Fibroblast of the conjunctiva (primary cell): ENCODE measurements at places on chromosomes 3 and 15.

DNA sequence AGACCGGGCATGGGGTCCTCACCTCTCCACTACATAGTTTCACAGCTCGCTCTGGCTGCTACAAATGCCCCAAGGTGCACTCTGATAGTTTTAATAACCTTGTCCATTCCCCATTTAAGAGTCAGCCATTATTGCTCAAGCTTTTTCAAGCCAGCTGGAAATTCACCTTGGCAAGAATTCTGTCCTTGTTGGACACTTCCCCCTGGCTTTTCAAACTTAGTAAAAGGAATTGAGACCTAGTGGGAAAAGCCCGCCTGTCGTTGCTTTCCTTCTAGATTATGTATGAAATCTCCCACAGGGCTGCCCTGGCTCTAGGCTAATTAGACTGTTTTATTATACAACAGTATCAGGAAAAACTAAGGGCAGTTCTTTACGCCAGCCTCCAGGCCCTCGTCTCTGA lies 293.7 kb upstream of the GADL1 start:
- DNase-seq: no peak

- DNase-seq: no peak
Measured at GRCh38 chr3:106115557-106115956, 246.7 kb upstream of the CBLB start.

DNA sequence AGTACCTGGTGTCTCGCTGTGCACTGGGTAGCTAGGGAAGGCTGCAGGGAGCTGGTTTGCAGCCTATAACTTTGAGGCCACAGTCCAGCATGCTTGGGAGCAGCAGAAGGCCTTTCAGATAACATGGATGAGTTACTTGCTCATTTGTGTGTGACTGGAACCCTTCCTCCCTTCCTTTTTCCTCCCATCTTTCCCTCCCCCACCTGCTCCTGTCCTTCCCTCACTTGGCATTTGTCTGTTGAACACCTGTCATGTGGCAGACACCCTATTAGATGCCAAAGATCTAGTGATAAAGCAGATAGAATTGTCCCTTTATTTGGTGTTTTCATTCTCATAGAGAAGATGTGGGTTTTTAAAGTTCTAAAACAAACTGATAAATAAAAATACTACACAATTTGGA lies 71.6 kb downstream of the LRTM1 start:
- DNase-seq: no peak

DNA sequence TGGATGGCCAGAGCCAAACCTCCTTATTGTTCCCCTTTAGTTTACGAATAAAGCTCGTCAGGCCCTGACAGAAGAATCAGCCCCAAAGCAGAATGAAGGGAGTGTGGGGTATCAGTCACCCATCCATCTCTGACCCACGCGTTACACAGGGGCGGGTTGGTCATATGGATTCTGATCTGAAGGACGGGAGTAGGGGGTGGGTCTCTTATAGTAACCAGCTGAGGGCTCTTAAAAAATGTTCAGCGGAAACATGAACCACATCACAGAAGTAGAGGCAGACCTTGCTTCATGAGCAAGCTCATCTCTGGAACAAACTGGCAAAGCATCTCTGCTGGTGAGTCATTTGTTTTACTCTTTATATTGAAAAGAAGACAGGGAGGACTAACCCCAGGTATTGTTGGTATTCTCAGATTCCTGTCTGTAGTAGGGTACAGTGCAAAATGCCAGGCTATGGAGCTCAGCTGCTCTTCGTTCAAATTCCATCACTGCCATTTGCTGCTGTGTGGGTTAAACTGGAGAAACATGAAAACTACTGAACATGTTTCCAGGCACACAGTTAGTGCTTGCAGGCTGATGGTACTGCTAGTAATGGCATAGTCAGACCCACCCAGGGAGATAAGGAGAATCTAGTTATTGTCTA lies at the start of gene CXCR6:
CXCR6 (plus strand) TSS at position 258 of the 640 bp plus-strand sequence. CDS start 3,018 bp downstream, outside the sequence.
- DNase-seq: no peak

GRCh38 chr15:50066202-50066601 lies 52.8 kb downstream of the ATP8B4 start:
- DNase-seq: no peak

DNA sequence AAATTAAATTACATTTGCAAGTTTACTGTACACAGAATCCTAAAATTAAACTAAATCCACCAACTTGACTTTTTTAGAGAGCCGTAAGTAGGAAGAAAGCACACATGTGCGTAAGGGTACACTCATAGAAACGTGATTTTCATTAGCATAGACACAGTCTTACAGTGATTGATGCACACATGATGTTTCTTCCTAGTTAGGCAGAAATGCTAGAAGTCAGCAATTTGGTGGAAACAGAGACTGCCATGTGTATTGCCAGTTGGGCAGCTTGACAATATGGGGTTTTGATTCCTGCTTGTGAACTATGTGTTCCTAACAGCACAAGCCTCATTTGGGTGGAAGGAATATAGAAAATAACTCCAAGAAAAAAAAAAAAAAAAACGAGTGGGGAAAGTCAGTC lies 878.5 kb downstream of the ROBO1 start:
- no peak for DNase-seq
